ENCODE measurements at places on chromosomes 4 and X.
A peak's percentile ranks its signal among the peaks of the same experiment; 100 is the strongest.

GRCh38 chr4:37749398-37749988 lies 63.3 kb upstream of the RELL1 start:
- DNase-seq, result no peak

- DNase-seq, result no peak
Measured at GRCh38 chr4:159069922-159070321, 33.0 kb upstream of the RAPGEF2 start.

DNA sequence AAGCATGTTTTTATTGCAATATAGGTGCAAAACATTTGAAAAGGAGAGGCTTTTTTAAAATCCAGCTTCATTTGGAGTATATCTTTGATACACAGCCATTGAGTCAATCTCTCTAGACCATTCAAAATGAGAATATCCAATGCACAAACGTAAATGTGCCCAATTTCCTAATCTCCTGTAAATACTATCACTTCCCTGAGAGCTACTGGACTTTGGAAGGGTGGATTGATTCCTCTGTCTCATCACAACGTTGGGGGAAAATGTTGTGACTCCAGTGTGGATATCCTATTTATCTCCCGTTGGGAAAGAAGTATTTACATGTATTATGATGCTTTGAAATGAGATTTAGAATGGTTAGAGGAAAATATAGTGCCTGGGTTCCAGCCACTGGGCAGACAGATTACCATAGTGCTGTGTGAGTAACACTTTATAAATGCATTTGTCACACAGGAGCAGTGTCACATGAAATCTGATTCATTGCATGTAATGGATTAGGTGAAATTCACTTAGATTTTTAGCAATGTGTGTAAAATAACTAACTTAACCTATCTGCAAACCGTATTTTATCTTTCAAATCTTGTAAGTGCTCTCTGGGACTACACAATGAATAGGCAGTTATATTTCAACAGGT lies 64.4 kb upstream of the VCX3A start:
- DNase-seq, result no peak

GRCh38 chrX:413322-414201 lies 26.9 kb upstream of the PPP2R3B start:
- no peak for DNase-seq

DNA sequence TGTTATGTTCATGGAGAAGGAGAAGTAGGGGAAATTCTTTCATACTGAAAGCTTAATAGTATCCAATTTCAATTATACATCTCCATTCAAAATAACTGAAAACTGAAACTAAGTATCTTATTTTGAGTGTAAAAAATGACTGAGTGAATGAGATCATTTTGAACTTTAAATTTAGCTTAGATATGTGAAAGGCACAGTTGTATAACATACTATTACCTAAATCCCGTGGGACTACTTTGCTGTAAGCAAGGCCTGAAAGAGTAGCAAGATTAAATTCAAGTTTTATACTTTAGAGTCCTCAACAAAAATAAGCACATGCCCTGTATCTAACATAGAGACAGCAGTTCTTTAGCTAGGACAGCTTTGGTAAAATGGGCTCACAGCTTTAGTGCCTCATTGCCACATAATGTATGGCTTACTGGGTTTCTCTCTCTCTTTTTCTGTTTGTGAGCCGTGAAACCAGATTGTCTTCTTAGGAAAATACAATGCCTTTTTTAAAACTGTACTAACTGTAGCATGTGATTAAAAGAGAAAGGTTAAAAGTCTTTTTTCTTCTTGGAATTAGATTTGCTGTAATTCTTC lies 43.2 kb downstream of the GSTCD start:
- no peak for DNase-seq

DNA sequence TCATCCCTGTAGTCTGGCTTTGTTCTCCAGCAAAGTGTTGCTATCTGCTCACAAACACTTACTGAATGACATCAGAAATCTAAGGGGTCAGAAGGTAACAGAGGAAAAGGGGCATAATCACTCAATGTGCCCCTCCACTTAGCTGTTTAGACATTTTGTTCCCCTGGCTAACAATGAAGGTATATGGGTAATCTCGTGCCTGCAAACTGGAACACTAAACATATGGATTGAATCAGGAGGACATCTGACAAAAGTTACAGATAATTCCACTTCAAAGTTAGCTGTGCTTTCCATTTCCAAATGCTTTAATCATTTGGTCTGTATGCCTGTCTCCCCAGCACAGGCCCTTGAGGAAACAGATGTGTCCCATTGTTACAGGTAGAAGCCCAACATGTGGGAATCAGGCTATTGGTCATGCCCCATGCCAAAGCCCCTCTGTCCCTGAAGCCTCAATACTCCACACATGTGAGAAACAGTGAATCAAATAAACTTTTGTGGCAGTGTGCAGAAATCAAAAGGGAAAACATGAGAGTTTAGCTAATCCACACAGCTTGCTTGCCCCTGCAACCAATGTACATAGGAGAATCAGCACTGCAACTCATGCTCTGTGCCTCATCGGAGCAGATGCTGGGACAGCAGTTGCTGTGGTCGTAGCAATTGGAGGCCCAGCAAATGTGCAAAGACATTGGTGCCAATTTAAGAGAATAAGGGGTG lies 111.7 kb downstream of the RNF150 start:
- no peak for DNase-seq

- no peak for DNase-seq
Measured at GRCh38 chr4:87130985-87131703, 89.3 kb downstream of the KLHL8 start.

GRCh38 chr4:7903791-7904516 lies 35.7 kb downstream of the AFAP1 start:
- no peak for DNase-seq

DNA sequence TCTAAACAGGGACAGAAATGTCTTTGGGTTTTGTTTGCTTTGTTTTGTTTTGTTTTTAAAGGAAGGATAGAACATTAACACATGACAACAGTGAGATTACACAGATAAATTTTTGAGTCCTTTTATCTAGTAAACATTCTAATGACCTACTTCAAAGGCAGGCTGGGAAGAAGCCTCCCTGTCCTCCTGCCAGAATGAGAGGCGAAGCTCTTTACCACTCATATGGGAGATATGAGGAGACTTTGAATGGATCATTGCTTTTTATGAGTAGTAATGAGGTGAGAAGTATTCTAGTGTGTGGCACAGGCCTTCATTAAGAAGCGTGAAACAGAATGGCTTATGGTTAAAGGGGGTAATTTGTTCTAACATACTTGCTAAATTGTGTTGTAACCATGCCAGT lies 172.0 kb downstream of the FBXO8 start:
- DNase-seq, result no peak

DNA sequence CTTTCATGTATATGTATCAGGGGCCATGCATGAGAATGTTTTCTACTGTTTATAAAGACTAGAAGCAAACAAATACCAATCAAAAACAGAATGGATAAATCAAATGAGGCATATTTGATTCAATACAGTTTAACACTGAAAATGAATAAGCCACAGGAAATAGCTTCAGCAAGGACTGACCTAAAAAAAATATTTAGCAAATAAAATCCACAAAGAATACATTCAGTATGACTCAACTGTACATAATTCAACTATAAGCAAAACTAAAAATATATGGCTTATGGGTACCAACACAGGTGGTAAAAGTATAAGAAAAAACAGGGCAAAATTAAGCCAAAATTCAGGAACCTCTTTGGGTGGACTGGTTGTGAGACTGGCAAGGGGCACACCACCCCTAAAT lies 112.9 kb downstream of the KCNIP4 start:
- no peak for DNase-seq

DNA sequence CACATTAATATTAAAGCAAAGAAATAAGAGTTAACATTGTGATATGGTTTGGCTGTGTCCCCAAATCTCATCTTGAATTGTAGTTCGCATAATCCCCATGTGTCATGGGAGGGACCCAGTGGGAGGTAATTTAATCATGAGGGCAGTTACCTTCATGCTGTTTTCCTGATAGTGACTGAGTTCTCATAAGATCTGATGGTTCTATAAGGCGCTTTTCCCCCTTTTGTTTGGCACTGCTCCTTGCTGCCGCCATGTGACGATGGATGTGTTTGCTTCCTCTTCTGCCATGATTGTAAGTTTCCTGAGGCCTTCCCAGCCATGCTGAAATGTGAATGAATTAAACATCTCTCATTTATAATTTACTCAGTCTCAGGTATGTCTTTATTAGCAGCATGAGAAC lies 153.8 kb upstream of the GALNT7 start:
- no peak for DNase-seq

DNA sequence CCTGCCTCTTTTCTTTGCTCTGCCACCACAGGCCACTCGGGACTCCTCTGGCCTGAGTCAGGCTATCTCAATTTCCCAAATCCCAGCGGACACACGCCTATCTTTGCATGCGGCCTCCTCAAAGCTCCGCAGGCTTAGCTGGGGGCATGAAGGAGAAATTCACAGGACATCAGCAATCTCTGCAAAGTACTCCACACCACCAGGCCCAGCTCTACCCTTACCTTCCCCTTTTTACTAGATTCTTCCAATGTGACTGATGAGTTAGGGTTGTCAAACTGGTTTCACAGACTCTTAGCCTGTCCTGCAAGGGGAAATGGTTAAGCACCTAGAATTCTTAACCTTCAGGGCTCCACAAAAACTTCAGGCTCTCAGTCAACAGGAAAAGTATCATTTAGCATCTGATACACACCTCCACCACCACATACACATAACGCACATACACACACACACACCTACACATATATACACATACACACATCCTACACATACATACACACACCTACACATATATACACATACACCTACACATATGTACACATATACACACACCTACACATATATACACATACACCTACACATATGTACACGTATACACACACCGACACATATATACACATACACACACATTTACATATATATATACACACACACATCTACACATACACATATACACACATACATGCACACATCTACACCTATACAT lies 349.1 kb downstream of the ANK2 start:
- no peak for DNase-seq

GRCh38 chr4:52431869-52432268 lies 227.2 kb downstream of the USP46 start:
- no peak for DNase-seq

GRCh38 chr4:87068583-87069021 lies 133.8 kb downstream of the AFF1 start:
- no peak for DNase-seq

GRCh38 chr4:2417765-2418649 lies at the start of gene ZFYVE28:
ZFYVE28 (minus strand) TSS chr4:2418645; CDS start chr4:2418323, 322 bp downstream.
- DNase-seq, result peak; percentile 13

- no peak for DNase-seq
Measured at GRCh38 chr4:93317561-93317960, 511.0 kb upstream of the ATOH1 start.

GRCh38 chr4:84145176-84145575 lies 353.9 kb downstream of the NKX6-1 start:
- no peak for DNase-seq

DNA sequence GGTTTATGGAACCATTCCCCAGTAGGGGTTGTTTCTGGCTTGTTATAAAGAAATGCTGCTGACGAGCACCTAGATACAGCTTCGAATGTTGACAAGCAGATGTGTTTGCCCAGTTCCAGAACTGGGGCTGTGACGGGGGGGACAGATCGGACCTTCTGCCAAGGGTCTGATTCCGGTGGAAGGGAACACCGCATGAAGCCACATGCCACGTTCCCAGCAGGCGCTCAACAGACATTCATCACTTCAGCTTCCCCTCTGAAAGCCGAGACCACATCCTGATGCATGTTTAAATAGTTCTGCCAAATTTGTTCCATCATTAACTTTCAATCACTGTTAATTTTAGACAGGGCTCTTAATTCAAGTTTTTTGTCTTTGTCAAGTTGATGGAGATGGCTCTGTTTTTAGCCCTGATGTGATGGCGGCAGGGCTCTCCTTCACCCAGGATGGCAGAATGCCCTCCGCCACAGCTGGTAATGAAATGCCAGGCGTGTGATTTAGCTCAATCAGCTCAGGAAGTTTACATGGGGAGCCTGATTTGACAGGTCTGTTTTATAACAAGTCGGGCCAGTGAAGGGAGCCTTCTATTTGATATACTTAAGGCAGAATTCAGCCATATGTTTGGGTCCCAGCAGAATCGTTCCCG lies 57.4 kb downstream of the PSAPL1 start:
- no peak for DNase-seq

DNA sequence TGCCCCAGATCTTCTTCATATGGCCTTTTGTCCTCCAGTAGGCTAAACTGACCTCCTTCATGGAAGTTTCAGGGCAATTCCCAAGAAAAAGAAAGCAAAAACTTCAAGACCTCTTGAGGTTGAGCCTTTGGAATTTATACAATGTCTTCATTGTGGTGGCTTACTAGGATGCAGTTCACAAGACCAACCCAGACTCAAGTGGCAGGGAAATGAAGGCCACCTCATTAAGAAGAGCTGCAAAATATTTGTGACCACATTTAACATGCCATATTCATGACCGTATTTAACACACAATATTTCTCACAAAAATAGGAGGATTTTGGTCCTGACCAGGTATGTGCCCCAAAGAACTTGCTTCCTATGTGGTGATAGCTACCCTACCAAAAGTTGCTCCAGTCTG lies 605.5 kb upstream of the PITX2 start:
- no peak for DNase-seq

- DNase-seq, result peak; percentile 33
Measured at GRCh38 chr4:15754323-15754722, 23.8 kb upstream of the CD38 start.

- no peak for DNase-seq
Measured at GRCh38 chrX:38041237-38041636, 34.9 kb downstream of the SYTL5 start.

DNA sequence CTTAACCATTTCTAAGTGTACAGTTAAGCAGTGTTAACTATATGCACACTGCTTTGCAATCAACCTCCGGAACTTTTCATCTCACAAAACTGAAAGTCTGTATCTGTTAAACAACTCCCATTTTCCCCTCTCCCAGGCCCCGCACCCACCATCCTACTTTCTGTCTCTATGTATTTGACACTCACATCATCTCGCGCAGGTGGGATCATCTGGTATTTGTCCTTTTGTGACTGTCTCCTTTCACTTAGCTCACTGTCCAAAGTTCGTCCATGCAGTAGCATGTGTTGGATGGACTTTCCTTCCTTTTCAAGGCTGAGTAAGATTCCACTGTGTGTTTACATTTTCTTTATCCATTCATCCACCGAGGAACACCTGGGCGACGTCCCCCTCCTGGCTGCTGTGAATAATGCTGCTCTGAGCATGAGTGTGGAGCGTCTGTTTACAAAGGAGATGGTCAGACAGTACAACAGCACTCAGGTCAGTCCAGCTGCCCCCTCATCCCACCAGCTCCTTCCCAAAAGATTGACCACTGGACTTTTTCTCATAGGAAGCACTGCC lies 39.8 kb downstream of the DCTD start:
- DNase-seq, result no peak

DNA sequence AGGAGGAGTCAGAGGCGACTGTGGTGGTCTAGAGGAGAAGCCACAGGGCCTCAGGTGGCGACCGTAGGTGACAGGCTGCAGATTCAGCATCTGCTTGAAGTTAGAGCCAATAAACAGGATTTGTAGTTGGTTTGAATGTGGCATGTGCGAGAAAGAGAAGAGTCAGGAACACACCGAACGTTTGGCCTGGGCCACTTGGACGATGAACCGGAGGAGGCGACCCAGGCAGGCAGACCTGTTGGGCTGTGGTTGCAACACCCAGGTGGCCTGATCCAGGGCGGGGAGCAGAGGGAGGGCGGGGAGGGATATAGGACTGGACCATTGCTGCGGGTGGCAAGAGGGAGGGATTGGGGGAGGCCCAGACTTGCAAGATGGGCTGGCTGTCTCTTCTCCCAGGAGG lies 10.0 kb upstream of the PSAPL1 start:
- no peak for DNase-seq

Measured in stimulated activated CD4-positive, alpha-beta T cell treated with anti-CD3 and anti-CD28 coated beads, Interleukin-4, amount 100 ng/mL, for 1 hour (primary cell).